ENCODE measurements at places on chromosomes 16 and 17.

DNA sequence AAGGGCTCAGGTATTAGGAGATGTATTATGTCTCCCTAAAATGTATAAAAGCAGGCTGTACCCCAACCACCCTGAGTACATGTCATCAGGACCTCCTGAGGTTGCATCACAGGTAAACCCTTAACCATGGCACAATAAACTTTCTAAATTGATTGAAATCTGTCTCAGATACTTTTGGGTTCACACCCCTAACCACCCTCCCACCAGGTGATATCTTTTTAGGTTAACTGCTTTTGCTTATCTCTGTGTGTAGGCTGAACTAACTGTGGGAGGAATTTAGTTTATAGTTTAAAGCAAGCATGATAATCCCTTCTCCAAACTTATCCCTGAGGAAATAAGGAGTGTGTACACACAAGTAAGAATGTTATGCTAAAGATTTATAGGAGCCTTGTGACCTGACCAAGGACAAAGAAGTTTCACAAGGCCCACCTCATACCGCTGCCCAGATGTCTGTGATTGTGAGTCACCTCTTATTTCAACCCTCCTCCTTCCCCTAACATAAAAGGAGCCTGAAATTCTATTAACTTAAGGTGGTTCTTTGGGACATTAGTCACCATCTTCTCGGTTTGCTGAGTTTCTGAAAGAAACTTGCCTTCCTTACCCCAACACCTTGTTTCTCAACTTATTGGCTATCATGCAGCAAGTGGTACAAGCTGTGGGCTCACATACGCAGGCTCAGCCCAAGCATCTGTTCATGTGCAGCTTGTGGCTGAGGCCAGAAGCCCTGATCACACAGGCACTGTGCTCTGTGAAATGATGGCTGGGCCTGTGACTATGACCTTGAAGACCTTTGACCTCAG, 11.3 kb downstream of the PRSS22 start:
- no peak for DNase-seq

GRCh38 chr16:82031116-82032084, 3.7 kb upstream of the HSD17B2 start:
- no peak for DNase-seq

- DNase-seq: no peak
Measured at GRCh38 chr17:55381017-55381770, 40.4 kb downstream of the MMD start.

- no peak for DNase-seq
Measured at GRCh38 chr16:3283543-3284447, 504 bp downstream of the ZNF263 start.

DNA sequence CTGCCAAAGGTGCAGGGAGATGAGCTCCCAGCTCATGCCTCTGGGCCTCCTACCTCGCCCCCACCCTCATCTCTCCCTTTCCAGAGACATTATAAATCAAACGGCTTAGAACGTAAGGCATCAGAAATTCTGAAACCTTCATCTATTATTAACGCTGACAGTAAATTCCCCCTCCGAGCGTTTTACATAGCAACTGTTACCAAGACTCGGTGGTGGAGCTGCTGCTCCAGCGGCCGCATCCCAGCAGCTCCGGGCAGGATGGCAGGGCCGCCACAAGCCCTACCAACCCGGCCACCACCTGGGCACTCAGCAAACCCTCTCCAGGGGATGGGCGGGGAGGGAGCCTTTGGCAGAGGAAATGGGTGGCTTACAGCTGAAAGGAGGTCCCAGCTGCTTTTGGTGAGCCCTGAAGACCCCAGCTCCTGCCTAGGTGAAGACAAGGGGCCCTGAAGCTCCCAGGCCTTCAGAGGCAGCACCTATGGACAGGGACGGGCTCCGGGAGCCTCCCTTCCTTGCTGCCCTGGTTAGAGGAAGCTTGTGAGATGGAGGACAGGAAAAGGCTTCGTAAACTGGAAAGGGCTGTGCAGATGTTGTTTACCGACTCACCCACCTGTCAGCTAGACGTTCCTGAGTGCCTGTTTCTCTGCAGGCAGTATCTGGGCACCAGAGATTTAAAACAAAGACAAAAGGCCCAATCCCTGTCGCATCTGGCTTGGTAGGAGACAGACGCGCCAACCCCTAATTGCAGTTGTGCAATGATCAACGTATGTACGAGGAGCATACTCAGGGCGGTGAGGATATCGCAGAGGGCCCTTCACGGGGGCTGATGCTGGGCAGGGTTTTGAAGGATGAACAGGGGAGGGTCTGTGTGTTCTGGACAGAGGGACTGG, 76.9 kb downstream of the RAI1 start:
- DNase-seq: no peak

DNA sequence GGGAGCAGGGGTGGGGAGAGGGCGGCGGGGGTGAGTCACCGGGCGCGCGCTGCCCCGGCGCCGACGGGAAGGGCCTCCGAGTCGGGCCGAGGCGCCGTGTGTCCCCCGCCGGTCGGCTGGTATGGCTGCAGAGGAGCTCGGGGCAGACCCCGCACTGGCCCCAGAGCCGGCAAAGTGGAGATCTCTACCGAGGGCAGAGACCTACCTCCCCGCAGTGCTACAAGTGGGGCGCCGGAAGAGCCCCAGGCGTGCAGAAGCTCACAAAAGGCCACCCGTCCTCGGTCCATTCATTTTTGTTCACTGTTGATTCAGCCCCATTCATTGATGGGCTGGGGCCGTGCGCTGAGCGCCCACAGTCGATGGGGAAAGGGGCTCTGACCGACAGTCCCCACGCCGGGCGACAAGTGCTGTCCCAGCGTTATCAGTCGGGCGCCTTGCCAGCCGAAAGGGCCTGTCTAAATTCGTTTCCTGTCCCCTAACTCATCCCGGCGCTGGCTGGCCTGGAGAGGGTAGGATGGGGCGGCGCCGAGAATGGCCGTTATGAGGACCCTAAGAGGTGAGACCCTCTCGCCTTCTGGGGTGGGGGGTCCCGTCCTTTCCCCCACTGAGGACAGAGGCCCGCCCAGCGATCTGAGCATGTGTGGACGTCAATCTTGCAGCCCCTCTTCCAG, 709 bp upstream of the ENO3 start:
- no peak for DNase-seq

GRCh38 chr17:82058230-82058854, 6.6 kb downstream of the GPS1 start:
- no peak for DNase-seq

GRCh38 chr17:14672830-14673229, 371.9 kb downstream of the HS3ST3B1 start:
- no peak for DNase-seq

DNA sequence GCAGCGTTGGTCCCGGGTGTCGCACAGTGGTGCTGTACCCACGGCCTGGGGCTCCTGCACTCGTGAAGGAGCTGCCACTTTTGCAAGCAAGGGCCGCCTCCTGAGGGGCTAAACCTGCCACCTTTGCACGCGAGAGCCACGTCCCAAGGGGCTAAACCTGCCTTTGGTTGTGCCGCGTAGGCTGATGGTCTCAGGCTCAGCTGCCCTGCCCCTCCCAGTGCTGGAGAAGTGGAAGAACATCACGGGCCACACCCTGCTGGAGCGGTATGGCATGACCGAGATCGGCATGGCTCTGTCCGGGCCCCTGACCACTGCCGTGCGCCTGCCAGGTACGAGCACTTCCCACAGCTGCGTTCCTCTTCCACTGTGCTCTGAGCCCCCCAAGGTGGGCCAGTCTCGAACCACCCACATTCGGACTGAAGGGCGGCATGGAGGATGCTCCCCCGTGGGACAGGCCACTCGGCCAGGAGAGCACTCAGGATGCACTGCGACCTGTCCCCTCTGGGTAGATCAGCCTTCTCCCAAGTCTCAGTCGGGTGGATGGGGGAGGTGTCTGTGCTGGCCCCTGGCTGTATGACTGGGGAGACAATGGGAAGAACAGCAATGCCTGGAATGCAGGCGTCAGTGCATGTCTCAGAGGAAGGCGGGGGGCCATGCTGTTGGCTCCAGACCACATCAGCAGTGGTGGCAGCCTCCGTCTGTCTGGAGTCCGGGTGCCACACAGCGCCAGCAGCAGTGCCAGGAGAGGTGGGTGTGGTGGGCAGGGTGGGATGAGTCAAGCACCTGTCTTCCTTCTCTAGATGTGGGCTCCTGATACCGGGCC, 20.7 kb downstream of the ACSF3 start:
- DNase-seq: no peak

GRCh38 chr17:8729421-8729820, 15.2 kb downstream of the CCDC42 start:
- no peak for DNase-seq

- no peak for DNase-seq
Measured at GRCh38 chr16:11250786-11251524, 5.0 kb downstream of the SOCS1 start.

GRCh38 chr16:50202926-50203624, 50.0 kb downstream of the TENT4B start:
- DNase-seq: no peak

DNA sequence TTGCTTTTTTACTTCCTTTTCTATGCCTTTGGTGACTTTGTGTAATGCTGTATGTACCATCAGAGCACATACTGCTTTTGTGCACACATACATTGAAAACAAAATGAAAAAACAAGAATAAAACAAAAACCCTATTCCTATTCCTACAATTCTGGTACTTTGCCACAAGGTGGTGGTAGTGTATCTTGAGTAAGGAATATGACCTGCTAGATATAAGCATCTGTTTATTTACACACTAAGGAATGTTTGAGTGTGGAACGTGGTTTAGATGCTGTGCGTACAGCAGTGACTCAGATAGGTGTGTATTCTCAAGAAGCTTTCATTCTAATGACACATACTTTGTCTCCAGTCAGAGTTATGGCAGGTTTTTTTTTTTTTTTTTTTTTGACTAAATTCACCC, 606.2 kb downstream of the WWOX start:
- no peak for DNase-seq

DNA sequence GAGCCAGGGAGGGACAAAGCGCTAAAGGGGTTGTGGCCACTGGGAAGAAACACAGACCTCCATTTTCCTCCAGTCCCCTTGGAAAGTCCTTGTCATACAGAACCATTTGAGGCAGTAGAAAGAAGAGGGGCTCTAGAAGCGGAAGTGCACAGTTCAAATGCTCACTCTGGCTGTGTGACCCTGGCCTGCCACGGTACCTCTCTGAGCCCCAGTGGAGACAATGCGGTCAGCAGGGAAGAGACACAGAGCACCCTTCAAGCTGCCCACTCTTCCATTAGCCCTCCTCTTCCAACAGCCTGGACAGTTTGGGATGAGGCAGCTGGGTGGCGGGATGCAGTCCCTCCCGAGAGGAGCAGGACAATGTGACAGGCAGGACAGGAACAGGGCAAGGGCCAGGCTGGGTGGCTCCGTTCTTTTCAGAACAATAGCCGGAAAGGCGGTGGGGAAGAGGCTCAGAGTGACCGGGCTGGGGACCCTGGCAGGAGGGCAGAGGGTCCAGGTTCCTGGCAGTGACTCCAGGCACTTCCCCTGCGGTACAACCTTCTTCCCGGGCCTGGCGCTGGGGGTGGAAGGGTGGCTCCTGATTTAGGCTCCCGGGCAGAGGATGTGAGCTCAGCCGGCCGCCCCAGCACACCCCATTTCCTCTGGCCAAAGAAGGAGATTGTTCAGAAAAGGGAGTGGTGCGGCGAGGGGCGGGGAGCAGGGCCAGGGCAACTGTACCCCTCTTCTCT, 5.6 kb downstream of the CASKIN2 start:
- no peak for DNase-seq

DNA sequence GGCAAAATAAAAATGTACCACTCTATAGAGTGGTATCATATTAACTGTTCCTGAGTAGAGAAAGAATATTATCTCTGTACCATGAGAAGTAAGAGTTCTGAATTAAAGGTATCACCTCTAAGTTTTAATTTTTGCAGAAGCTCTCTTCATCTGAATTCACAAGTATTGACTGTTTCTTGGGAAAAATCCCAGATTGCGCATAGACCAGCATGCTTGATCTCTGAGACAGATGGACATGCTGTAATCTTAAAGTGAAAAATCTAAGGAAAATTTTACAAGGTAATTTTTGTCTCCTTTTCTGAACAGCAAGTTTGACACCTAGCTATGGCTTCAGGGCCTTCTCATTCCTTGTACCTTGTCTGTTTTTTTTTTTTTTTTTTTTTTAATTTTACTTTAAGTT, 1050.7 kb upstream of the RBFOX1 start:
- no peak for DNase-seq

GRCh38 chr16:16143038-16143763, 80.1 kb downstream of the ABCC6 start:
- no peak for DNase-seq

DNA sequence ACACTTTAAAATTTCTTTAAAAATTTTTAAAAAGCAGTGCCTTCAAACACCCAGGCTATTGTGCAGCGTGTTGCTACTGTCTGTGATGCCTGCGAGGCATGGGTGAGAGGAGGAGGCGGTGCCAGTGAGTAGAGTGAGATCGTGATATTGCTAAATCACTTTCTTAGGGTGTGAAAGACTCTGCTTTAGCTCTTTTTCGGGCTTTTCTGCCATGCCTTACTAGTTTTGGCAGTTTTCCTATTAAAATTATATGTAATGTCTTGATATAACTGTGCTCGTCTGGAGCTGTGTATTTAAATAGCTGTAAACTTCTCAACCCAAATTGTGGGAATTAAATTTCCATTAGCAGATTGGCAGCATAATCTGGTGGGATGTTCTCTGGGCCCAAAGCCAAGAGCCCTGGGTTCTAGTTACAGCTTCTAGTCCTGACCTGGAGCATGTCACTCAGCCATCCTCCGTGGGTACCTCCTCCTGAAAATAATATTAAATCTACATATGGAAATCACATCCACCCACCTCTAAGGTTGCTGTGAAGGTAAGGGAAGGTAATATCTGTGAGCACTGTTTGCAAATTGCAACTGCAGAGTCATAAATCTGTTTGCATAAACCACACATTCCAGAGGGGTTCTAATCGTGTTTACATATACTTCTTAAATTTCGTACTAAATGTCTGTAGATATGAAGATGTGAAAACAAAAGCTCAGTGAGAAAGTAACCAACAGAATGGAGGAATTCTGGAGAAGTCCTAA, 264.3 kb upstream of the CACNG5 start:
- DNase-seq: no peak

DNA sequence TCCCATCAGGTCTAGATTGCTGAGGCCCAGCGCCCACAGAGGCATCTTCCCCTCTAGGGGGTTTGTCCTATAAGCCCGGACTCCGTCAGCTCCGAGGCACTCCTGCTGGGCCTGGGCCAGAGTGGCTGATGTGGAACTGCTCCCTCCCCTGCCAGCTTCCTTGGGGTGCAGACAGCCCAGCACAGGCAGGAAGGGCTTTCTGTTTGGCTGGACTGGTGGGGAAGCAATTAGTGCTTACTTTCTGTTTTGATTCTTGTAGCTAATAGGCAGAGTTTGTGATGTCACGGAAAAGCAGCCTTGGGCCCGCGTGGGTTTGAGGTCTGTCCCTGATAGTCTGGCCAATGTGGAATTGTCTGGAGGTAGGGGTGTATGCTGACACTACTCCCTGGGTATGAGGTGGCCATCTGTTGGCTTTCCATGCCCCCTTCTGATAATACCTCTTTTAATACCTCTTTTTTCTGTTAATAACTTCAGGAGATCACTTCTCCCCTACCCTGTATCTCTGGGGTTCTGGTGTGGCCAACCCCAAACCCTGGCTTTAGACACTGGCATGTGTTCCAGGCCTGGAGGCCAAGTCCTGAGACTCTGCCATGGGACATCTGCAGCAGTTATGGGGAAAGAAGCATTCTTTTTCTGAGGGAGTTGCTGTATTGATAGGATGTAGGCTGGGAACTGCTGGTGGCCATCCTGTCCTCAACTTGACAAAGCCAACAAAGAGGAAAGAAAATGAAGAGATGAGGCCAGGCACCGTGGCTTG, 190.9 kb downstream of the RAB11FIP4 start:
- DNase-seq: no peak

Data from GM12892 (cell line).